Neural crest cell (in vitro differentiated cells): ENCODE measurements at places on chromosomes 1 and 21. TPM values are rescaled to one million over a fixed set of nuclear protein-coding genes. Genes with fewer than 3 reads are reported as not detected.

- no peak overlapping the region for H3K27ac ChIP-seq
- H3K27me3 ChIP-seq, result no peaks in the 10 kb centered on the region
- no peak overlapping the region for H3K4me3 ChIP-seq
- peaks cover 71% of the 10 kb centered on the region for H3K4me1 ChIP-seq
- DNase-seq, result no peak
Observed at GRCh38 chr1:208174200-208174599, 70.0 kb downstream of the PLXNA2 start.

GRCh38 chr1:188240772-188241406, 1412.1 kb downstream of the PLA2G4A start:
- no peak overlapping the region for H3K27ac ChIP-seq
- H3K4me3 ChIP-seq, result no peak overlapping the region
- peaks cover 13% of the 10 kb centered on the region for H3K4me1 ChIP-seq
- no peaks in the 10 kb centered on the region for H3K27me3 ChIP-seq
- no peak for DNase-seq

DNA sequence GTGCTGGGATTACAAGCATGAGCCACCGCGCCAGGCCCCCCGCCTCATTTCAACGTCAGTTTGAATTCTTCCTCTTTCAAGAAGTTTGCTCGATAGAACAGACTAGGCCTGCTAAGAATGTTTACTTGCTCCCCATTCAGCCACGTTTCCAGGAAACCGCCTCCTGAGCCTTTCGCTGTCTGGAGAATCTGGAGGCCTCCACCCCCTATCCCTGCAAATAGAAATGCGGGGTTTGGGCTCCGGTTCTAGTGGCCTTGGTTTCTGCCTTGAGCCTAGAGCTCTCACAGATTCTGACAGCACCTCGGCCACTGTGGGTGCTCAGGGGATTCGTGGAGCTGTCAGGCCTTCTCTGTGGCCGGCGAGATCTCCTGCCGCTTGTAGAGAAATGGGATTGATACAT, 84.3 kb downstream of the UBIAD1 start:
- peak overlapping the region; percentile 69 for H3K27ac ChIP-seq
- peak overlapping the region; percentile 37 for H3K4me3 ChIP-seq
- DNase-seq, result no peak
- H3K27me3 ChIP-seq, result no peaks in the 10 kb centered on the region
- H3K36me3 ChIP-seq, result no peaks in the 10 kb centered on the region
- H3K4me1 ChIP-seq, result peaks cover 83% of the 10 kb centered on the region

The CASQ1 gene
- total RNA-seq, result 0.16 and 0.26 TPM in 2 replicates

The TAL1 gene
- total RNA-seq, result 0.11 and 0.21 TPM in 2 replicates
